ENCODE measurements at places on chromosomes 7 and 10. TPM values are rescaled to one million over a fixed set of nuclear protein-coding genes. Genes with fewer than 3 reads are reported as not detected.

Gene CADPS2
- not detected for polyA plus RNA-seq

- no peak overlapping the region for H3K4me3 ChIP-seq
- no peak for DNase-seq
- peaks cover 12% of the 10 kb centered on the region for H3K36me3 ChIP-seq
- peaks cover 94% of the 10 kb centered on the region for H3K4me1 ChIP-seq
Observed at GRCh38 chr7:77407906-77408305, 8.2 kb downstream of the GSAP start.

Gene FAM25A
- not detected for polyA plus RNA-seq

Gene UTF1
- polyA plus RNA-seq, result not detected

DNA sequence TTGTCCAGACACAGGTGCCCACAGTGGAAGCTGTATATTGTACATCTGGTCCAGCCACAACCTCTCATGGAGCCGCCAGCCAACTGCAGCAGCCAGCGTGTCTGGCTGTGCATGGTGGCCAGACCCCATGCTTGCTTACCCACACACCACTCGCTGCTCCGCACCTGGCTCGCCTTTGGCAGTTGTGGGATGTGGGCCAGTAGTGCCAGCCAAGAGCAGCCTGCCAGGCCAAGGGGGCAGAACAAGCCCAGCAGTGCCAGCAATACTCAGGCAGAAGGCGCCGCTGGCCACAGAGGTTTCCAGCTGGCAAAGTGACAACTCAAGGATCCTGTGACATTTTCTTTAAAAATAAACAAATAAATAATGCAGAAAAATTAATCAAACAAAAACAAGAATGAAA is 11.7 kb upstream of the TMEM243 start:
- DNase-seq, result no peak
- no peaks in the 10 kb centered on the region for H3K36me3 ChIP-seq
- no peak overlapping the region for H3K27ac ChIP-seq
- H3K27me3 ChIP-seq, result no peaks in the 10 kb centered on the region
- H3K4me1 ChIP-seq, result no peaks in the 10 kb centered on the region

DNA sequence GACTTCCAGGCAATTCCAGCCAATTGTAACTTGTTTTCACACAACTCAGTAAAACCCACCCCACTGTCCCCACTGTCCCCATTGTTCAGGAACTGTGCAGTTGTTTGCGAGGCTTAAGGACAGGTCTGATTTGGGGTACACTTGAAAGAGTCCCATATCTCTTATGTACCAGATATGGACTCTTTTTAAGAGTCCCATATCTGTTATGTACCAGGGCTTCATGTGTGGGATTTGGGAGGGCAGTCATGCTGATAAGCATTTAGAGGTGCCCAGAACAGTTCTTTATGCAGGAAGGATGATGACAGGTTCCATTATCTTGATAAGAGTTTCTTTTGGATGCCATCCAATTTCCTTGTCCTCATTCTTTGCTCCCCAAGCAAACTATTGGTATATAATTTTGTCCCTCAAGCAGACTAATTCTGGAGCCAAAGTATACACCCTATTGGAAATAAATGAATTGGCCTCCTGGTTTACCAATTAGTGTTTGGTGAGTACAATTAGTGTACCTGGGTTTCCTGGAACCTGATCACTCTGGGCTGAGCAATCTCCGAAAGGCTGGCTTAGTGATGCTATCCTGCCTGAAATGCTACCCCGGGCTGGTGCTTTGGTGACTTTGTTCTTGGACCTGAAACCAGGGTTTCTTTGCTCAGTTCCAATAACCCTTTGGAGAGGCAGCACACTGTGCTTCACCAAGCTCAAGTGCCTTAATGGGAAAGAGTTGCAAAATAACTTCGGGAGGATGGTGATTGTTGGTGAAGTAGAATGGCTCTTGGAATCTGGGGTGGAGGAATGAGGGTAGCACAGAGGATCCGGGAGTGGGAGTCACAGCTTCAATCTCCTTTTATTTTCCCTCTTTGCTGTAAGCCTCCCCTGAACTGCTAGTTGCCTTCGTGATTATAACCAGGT is 6.2 kb upstream of the DMBT1 start:
- H3K27ac ChIP-seq, result no peak overlapping the region
- H3K4me3 ChIP-seq, result no peak overlapping the region
- H3K27me3 ChIP-seq, result peaks cover 6% of the 10 kb centered on the region
- H3K36me3 ChIP-seq, result no peaks in the 10 kb centered on the region
- H3K4me1 ChIP-seq, result peaks cover 10% of the 10 kb centered on the region
- DNase-seq, result no peak

Gene IQUB
- not detected for polyA plus RNA-seq

Gene SPDYE6
- not detected for polyA plus RNA-seq

DNA sequence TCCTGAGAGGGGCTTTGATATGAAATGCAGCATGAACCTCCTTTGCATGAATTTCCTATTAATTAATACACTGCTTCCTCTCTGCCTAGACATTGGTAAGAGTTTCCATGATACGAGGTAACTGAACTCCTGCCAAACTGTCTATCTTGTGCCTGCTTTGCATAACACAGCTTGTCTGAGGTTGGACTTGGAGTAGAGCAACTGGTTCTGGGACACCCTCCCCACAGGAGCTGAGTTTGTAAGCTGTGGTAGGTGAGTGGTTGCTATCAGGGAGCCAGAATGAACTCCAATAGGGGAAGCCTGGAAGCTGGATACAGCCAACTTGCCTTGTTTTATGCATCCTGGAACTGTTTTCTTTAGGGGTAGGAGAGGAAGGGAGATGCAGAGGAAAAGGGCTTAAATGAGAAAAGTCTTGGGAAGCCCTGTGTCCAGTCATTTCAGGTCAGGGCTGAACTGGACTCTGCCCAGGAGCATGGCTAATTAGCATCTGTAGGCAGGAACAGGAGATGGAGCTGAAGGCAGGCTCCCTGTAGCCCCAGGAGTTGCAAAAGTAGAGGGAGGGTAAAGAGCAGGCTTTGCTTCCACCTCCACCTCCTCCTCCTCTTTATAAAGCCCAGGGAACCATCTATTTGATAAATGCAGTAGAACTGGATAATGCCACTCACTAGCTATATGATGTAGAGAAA is 73.2 kb upstream of the GPR158 start:
- H3K27ac ChIP-seq, result no peak overlapping the region
- H3K4me1 ChIP-seq, result no peaks in the 10 kb centered on the region
- H3K27me3 ChIP-seq, result peaks cover 8% of the 10 kb centered on the region
- H3K4me3 ChIP-seq, result no peak overlapping the region

Gene FASTK
- 49.0 TPM for polyA plus RNA-seq

DNA sequence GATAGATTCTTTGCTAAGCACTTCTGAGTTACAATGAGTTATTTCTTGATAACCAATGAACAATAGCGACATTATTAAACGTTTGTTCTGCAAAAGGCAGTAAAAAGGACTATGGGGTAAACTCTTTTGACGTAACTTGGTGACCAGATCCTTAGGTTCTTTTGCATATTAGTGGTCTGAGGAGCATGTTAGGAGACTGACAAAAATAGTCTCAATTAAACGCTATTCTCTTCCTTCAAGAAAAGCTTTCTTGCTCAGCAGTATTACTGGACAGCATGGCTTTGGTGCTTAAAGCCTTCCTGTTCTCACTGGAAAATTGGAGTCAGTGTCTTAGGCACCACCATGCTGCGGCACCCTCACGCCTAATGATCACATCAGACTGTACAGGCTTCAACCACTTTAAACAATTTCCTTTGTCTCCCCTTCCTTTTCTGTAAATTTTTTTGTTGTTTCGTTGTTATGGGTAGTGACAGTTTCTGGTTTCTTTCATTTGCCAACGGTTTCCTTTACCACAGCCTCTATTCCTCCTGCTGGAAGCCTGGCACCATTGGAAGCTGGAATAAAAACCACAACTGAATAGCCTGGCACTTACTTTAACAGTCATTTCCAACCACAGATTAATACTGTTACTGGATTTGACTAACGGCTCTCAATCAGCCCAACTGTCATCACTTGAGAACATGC is 49.2 kb upstream of the FAM133B start:
- H3K4me3 ChIP-seq, result peak overlapping the region; percentile 25

DNA sequence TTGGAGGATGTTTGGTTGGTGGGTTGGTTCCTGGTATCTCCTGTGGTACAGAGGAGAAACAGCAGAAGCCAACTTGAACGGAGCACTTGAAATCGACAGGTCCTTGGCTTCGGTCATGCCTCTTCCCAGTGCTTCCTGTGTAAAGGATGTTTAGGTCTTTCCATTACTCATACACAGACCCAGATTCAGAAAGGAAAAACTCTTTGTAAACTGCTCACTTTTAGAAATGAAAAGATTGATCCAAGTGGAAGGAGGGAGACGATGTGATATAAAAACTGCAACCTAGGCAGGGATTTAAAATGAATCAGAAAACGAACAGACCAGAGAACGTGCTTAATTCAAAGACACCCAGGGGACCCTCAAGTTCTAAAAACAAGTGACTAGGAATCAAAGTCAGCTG is 338.4 kb downstream of the GALNT17 start:
- no peak for DNase-seq
- no peaks in the 10 kb centered on the region for H3K4me1 ChIP-seq
- no peak overlapping the region for H3K27ac ChIP-seq
- no peaks in the 10 kb centered on the region for H3K36me3 ChIP-seq

GRCh38 chr7:144786079-144786478 is 49.8 kb downstream of the TPK1 start:
- DNase-seq, result no peak
- H3K4me1 ChIP-seq, result no peaks in the 10 kb centered on the region
- no peak overlapping the region for H3K4me3 ChIP-seq
- no peak overlapping the region for H3K27ac ChIP-seq
- H3K27me3 ChIP-seq, result no peaks in the 10 kb centered on the region
- no peaks in the 10 kb centered on the region for H3K36me3 ChIP-seq

DNA sequence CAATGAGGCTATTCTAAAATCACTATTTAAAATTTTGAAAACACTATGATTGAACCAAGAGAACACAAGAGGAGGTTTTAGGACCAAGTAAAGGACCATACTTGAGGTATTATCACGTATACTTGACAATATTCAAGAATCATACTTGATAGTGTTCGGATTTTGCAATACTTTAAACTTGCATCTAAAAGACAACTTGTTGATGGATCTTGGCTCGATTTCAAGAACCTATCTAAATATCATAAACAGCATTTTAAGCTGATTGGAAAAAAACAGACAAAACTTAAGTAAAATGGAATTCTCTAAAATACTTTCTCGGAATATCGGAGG is 1.3 kb downstream of the NAMPT start:
- H3K4me1 ChIP-seq, result peaks cover 25% of the 10 kb centered on the region
- no peak for DNase-seq
- H3K36me3 ChIP-seq, result no peaks in the 10 kb centered on the region

DNA sequence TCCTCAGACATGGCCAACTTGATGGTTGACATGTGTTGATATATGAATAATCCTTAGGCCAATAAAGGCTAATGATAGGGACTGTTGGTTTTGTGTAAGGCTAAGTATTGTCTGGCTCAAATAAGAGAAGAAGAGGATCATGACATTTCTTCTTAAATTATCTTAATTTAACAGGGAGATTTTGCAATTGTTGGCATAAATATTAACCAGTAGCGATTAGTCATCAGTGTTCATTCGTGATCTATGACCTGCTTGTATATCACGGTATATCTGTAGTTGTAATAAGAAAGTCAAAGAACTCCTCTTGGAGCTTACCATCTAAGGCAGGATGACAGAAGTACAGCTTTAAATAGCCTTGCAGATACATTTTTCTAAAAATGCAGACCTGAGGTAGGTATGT is 196.4 kb downstream of the CREB5 start:
- peaks cover 6% of the 10 kb centered on the region for H3K4me1 ChIP-seq
- H3K27me3 ChIP-seq, result peaks cover 6% of the 10 kb centered on the region
- H3K27ac ChIP-seq, result no peak overlapping the region
- no peaks in the 10 kb centered on the region for H3K36me3 ChIP-seq

Gene LIPF
- not detected for polyA plus RNA-seq

Gene RAB18
- 154 TPM for polyA plus RNA-seq

DNA sequence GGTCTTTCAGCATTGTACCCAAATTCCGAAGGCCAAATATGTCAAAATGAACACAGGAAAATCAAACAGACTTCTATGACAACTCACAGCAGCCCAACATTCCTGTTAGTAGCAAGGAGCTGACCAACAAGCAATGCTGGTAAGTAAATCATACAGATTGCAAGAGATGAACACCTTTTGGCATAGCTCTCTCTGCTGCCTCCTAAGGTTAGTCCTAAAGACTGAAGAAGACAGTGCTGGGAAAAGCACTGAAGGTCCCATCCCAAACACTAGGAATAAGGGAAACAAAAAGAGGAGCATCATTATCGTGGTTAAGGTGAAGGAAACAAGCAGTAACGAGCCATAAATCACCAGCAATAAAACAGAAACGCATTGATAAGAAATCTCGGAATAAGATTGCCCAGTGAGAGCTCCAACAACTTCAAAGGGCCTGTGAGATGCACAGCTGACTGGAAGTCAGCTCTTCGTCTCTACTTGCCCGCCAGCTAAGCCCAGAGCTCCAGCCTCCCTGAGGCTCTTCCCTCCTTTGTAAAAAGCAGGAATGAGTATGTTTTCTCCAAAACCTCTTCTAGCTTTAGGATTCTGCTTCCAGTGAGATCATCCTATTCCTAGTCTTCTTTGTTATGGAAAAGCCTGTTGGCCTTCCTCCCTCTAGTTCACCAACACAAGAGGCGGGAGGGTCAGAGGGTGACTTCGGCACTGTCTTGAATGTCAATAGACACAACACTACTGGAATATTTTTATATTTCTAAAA is 15.3 kb downstream of the NUDT5 start:
- peaks cover 21% of the 10 kb centered on the region for H3K4me1 ChIP-seq
- H3K27me3 ChIP-seq, result peaks cover 2% of the 10 kb centered on the region
- peak overlapping the region; percentile 84 for H3K27ac ChIP-seq
- H3K36me3 ChIP-seq, result peaks cover 16% of the 10 kb centered on the region
- no peak for DNase-seq
- H3K4me3 ChIP-seq, result no peak overlapping the region

- no peak for DNase-seq
- H3K27me3 ChIP-seq, result peaks cover 6% of the 10 kb centered on the region
- no peak overlapping the region for H3K4me3 ChIP-seq
- H3K4me1 ChIP-seq, result no peaks in the 10 kb centered on the region
Observed at GRCh38 chr10:71255808-71256660, 43.7 kb downstream of the UNC5B start.

Gene GNG11
- polyA plus RNA-seq, result 1.1 TPM

GRCh38 chr10:62996925-62997324 is 136.2 kb upstream of the NRBF2 start:
- H3K36me3 ChIP-seq, result no peaks in the 10 kb centered on the region
- H3K27ac ChIP-seq, result no peak overlapping the region
- no peak for DNase-seq

DNA sequence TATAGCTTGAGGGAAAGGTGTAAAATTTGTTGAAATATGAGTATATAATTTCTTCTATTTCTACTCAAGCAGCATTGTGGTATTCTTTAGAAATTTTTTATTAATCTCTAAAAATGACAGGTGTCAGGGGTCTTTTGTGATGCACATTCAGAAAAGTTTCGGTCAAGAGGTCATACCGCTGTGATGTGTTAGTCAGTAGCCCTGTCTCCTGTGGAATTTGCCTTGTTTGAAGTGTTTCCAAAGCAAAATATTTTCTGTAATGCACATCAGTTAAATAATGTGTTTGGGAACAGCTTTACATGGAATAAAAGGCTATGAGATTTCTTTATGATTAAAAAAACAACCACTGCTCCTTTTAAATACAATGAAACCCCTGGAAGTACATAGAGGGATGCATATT is 35.8 kb downstream of the FOXP2 start:
- H3K36me3 ChIP-seq, result no peaks in the 10 kb centered on the region
- H3K27me3 ChIP-seq, result no peaks in the 10 kb centered on the region
- no peak overlapping the region for H3K27ac ChIP-seq
- DNase-seq, result no peak
- H3K4me1 ChIP-seq, result no peaks in the 10 kb centered on the region
